ENCODE measurements at places on chromosomes 3 and 15. TPM values are rescaled to one million over a fixed set of nuclear protein-coding genes. Genes with fewer than 3 reads are reported as not detected.

DNA sequence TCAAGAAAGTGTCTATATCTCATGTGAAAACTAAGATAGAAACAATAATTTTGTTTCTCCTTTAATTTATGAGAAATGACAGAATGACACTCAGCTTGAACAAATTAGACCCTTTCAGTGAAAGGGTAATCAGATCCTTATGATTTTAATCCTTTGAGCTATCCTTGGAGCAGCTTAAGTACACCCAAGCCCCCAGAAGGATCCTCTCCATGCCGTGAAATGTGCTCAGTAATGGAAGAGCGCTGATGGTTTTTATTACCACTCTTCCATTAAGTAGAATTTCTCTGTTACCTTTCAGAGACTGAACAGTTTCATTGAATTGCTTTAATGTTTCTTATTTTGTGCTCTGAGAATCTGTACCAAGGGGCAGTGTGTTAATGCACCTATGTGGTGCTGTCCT, 54.3 kb downstream of the HMG20A start:
- ATAC-seq: no peak

DNA sequence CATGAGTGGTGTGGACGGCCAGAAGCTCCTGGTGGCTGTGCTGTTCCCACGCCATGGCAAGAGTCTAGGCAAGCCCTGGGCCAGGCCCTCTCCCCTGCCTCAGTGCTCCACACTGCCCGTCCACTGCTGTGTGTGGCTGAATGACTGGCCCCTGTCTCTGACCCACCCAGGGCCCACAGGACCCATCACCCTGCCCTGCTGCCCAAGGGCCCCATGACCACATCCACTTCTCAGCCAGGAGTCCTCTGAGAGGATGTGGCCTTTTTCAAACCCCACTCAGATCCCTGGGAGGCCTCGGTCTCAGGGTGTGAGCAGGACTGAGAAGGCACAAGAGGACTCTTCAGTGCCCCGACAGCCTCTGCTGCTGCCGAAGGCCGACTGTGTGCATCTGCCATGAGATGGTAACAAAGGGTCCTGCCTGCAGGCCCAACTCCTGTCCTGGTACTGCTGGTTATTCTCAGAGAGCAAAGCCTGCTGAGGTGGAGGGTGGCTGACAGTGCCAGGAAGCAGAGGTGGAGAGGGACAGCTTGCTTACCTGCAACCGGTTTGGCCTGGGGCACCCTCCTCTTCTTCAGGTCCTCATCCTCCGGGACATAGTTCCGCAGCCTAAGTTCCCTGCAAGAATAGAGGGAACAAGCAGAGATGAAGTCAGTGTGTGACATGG, 47.5 kb downstream of the PTH1R start:
- ATAC-seq: no peak

DNA sequence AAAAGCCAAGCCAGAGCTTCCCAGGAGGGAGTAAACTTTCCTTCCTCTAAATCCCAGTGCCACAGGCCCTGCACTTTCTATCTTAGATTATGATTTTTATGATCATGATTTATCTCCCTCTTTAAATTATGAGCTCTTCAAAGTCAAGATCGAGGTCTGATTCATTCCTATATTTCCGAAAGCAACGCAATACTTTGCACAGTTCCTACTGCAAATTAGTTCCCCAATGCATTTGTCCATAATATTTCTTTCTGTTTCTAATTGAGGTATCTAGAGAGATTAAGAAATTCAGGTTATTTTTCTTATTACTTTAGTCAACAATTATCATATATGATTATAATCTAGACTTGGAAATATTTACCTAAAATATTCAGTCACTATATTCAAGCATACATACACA, 173.1 kb upstream of the LPP start:
- no peak for ATAC-seq

Gene VEPH1
- 0.40 TPM for total RNA-seq

Gene GP5
- total RNA-seq: 0.08 TPM
